ENCODE measurements at places on chromosomes 16 and 17. TPM values are rescaled to one million over a fixed set of nuclear protein-coding genes. Genes with fewer than 3 reads are reported as not detected.

GRCh38 chr16:85029408-85029784 lies 1.8 kb downstream of the KIAA0513 start:
- no peak for DNase-seq

DNA sequence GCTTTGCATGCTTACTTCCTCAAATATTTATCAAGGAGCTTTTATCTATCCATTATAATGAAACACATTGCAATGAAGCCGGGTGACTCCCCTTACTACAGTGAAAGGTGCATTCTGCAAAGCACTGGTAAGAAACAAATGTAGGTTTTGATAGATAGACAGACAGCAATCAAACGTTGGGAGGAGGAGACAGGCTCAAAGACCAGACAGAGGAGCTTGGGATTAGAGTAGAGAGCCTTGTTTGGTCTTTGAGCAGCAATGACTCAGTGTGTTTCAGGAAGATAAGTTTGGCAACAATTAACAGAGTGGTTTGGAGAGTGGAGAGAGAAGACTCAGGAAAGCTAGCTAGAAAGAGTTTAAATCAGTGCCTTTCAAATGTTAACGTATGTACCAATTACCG lies 68.8 kb downstream of the ZNF18 start:
- no peak for DNase-seq

GRCh38 chr17:57943645-57944044 lies 11.6 kb downstream of the CUEDC1 start:
- no peak for DNase-seq

DNA sequence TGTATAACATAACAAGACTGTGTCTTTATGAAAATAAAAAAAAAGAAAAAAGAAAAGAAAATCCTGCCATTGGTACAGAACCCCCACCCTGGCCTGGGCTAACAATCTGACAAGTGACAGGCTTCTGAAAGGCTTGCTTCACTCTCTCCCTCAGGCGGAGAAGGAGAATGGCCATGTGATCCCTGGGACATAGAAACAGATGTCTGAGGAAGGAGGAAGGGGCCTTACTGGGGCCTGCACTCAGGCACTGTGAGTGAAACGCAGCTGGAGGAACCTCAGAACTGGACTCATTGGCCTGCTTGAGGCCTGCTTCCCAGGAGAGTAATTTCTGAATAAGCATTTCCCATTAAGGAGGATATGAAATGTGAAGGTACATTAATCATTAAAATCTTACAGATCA lies 17.5 kb downstream of the MAP3K14 start:
- no peak for DNase-seq

DNA sequence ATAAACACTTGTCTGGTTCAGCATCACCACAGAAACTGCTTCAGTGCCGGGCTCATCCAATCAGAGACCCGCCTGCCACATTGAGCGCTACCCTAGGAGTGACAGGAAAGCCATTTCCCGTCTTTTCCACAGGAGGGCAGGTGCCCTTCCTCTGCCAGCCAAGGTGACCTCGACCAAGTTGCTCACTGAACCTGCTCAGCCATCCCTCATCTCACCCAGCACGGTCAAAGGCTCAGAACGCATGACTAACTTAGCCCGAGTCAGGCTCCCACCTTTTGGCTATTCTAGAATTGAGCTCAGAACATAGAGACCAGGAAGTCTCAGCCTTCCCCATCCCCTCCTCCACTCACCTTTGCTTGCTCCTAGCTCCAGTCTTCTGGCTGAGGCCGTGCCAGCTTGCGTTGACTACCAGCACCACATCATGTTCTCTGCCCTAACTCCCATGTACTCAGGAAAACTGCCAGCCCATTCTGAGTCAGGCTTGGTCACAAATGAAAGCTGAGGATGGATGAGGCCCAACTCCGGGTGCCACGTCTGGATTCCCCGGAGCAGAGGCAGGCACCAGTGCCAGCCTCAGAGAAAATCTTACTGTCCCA lies 15.6 kb downstream of the MRPS23 start:
- DNase-seq: no peak

ZNF18 gene
- total RNA-seq: 9.0 TPM

XYLT1 gene
- total RNA-seq: 8.6 TPM

TBC1D28 gene
- not detected for total RNA-seq

GRCh38 chr17:38815576-38816193 lies 9.4 kb downstream of the CWC25 start:
- no peak for DNase-seq

DNA sequence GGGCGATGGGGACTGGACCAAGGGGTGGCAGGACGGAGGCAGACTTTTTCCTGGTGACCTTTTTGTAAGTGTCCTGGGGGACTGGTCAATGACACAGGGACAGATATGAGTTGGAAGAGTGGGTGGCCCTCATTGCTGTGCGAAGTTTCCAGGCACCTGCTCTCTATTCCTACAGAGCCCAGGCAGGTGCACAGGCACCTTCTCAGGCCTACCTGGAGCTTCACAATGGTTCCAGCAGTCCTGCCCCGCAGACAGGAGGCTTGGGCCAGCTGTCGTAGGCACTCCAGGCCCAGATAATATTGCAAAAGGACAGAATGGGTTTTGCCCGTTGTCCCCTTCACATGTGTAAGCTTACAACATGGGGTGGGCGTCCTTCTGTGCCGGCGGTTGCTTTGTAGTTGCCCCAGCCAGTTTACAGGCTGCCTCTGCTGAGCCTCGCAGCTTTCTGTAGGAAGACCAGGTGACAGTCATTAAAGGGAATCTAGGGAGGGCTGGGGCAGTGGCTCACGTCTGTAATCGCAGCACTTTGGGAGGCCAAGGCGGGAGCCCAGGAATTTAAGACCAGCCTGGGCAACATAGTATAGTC lies 84.3 kb downstream of the ARHGAP23 start:
- no peak for DNase-seq

- DNase-seq: no peak
Measured at GRCh38 chr16:64364416-64364815, 757.4 kb downstream of the CDH11 start.

GRCh38 chr16:76421571-76421970 lies 144.4 kb downstream of the CNTNAP4 start:
- DNase-seq: no peak

CDRT4 gene
- total RNA-seq: 6.0 TPM

DNA sequence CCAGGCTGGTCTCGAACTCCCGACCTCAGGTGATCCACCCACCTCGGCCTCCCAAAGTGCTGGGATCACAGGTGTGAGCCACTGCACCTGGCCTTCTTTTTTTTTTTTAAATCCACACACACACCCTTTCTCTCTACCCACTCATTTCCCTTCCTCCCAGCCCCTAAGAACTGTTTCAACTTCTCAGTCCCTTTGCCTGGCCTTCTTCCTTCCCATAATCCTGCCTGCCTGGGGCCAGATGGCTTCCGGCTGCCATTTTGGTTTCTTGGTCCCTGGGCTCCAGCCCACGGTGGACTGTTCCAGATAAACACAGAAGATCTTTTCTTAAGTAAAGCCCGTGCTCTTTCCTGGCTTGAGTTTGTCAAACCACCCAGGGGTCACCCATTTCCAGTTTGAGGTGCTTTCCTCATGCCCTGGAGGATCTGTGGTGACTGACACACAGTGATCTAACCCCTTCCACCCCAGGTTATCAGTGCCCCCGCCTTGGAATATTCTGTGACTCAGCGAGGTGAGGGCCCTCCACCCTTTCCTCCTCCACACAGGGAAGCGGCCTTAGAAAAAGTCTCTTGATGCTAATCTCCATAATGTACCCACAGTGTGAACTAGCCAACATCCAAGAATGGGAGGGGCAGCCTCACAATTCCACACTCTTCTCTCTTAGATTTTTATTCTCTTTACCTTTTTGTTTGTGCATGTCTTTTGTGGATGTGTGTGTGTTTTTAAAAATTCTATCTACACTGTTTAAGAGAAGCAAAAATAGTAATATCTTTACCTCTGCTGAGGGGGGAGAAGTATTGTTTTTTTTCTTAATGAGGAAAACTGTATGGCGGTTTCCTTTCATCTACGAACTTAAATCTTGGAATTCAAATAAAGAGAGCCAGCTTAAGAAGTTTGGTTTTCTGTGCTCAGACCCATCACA lies 60.0 kb downstream of the CRISPLD2 start:
- no peak for DNase-seq

GRCh38 chr17:54277868-54278267 lies 455.1 kb downstream of the KIF2B start:
- no peak for DNase-seq

KRT39 gene
- total RNA-seq: not detected

DNA sequence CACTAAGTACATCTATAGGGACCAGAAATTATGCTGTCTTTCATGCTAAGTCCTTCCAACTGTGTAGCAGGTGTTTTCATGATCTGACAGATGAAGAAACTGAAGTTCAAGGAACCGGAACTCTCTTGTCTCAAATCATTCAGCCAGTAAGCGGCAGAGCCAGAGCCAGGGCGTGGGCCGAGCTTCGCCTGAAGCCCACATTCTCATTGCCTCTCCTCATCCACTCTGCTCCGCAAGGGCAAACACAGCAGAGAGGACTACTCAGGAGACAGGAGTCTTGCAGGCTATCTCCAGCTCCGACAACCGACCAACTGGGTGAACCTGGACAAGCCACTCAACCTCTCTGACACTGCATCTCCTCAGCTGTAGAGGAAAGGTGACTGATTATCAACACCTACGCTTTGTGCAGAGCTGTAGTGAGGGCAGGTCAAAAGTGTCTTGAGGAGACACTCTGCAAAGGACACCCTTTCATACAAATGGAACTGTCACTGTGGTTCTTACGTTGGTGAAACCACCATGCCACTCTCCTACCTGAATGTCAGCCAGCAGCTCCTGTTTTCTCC lies 72.9 kb downstream of the CYTH1 start:
- no peak for DNase-seq

CACNG5 gene
- not detected for total RNA-seq

ST6GALNAC1 gene
- total RNA-seq: 61.0 TPM

GRCh38 chr17:62781831-62782251 lies 26.3 kb downstream of the MARCHF10 start:
- DNase-seq: no peak

All from mucosa of gallbladder (tissue), 1 donor.